ENCODE measurements at places on chromosomes 12 and 14.

DNA sequence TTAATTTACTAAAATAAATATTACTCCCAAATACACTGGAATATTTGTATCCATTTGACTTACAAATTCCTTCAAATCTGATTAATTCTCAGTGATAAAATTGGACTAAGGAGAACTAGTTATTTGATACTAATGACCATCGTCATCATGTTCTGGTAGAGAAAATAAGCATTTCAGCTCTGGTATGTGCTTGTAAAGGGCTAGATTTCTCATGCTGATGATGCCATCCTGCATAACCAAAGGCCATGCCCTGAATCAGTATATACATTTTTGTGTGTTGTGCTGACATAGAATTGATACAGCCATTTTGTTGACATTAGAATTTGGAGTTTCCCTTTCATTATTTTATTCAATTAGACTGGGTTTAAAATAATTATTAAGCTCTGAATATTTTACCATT is 148.9 kb downstream of the PCNX1 start:
- DNase-seq: no peak

- no peak for DNase-seq
Observed at GRCh38 chr14:30118992-30119640, 191.5 kb upstream of the PRKD1 start.

DNA sequence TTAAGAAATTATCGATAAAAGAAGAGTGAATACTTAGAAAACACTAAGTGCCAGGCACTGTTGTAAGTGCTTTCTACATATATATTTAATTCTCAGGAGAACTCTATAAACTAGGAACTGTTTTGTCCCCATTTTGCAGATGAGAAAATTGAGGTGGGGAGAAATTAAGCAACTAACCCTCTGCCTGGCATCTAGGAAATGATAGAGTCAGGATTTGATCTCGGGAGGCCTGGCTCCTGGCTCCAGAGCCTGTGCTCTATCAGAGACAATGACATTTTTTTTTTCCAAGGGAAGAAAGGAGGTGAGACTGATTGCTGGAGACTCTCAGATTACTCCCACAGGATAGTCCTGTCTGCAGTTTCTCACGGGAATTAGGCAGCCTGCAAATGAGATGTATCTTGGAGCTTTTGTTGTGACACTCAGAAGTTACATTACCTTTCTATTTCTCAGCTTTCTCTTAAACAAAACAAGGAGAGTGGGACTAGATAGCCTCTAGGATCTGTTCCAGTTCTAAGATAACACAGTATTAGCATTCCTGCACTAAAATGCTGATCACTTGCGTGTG is 1.4 kb upstream of the FAM234B start:
- DNase-seq: no peak

DNA sequence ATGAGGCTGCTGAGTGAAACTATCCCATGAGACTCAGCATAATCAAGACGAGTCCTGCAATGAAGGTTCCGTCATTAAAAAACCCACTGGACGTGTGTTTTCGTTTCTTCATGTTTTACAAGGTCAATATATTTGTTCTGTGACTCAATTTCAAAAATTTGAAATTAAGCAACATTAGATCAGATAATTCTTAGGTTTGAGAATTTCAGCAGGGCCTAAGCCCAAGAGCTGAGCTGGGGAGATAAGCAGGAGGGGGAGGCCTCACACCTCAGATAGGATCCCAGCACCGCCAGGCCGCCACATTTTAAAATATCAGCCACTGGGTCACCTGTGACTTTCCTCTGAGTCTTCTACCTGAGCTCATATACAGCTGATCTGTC is 13.3 kb downstream of the STX2 start:
- no peak for DNase-seq

- DNase-seq: no peak
Observed at GRCh38 chr14:50999726-51000125, 55.4 kb upstream of the PYGL start.

- DNase-seq: no peak
Observed at GRCh38 chr12:8052679-8053078, 13.5 kb downstream of the C3AR1 start.

DNA sequence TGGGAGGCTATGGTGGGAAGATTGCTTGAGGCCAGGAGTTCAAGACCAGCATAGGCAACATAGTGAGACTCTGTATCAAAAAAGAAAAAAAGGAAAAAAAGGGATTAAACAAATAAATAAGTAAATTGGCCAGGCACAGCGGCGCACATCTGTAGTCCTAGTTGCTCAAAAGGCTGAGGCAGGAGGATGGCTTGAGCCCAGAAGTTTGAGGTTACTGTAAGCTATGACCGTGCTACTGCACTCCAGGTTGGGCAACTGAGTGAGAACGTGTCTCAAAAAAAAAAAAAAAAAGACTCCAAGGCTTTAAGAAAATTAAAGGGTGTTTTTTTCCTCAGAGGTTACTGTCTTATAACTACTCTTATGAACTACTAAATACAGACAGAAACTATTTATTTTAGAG is 11.7 kb downstream of the BEST3 start:
- no peak for DNase-seq

DNA sequence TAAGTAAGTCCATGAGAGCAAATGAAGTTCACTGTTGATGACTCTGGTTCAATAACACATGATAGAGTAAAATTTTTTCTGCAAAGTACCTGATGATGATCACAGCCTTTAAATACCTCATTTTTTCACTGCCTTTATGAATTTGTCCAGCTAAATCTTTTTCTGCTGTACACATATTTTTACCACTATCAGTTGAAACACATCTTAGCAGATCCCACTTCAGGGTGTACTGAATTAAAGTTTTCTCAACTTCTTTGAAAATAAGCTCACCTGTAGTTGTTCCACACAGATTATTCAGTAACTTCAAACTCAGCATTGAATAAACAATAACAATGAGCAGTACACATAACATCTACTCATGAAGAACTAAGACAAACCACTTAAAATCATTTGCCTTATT is 385.9 kb downstream of the NELL2 start:
- no peak for DNase-seq

GRCh38 chr12:74899031-74899829 is 310.4 kb downstream of the KCNC2 start:
- DNase-seq: no peak

GRCh38 chr14:23613242-23614070 is 22.7 kb upstream of the DHRS2 start:
- no peak for DNase-seq

GRCh38 chr12:52506858-52507715 is 13.1 kb downstream of the KRT5 start:
- DNase-seq: no peak

DNA sequence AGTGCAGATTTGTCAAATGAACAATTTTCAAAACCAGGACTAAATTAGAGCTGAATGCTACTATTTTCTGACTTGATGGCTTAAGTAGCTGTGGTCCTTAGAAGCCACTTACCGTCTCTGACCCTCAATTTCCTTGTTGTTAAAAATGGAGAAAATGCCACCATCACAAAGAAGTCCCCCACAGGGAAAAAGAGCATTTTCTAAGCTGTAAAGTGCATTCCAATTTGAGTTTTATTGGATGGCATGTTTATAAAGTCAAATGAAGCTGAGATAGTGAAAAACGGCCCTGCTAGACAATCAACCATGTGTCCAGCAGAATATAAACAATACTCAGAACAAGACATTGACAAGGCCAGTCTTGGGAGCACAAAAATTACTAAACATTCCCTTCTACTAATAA is 53.6 kb downstream of the GOLGA5 start:
- no peak for DNase-seq

- peak; percentile 45 for DNase-seq
Observed at GRCh38 chr12:14260011-14260993, 105.2 kb upstream of the ATF7IP start.

DNA sequence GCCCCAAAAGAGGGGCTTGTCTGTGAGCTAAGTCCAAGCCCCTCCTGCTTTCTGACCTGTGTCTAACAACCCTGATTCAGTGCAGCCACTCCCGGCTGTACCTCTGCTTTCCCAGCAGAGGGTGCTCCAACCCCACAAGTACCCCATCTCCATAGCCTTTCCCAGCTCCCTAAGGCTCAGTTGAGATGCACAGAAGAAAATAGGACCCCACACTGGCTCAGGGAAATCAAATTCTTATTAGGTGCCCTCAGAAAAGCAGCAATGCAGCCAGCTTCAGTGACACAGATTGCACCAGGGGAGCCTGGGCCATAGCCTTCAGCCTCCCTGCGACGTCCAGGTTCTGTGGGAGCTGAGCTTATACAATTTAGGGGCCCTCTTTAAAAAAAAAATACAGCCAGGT is 49.9 kb downstream of the LRRC74A start:
- peak; percentile 14 for DNase-seq

DNA sequence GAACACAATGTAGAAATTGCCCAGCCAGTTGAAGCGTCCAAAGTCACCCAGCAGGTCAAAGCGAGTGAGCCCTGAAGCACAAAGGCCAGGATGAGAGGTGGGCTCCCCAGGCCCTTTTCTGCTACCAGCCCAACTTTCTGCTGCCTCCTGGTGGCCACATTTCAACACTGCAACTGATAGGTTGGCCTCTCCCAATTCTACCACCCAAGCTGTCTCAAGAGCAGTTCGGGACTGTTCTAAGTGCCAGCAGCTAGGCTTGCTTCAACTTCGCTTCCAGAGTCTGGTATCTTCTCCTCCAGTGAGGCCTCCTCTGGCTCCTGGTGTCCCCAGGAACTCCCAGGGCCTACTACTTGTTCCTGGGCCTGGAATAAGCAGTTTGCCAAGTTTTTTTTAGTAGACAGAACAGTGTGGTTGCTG is 3.4 kb upstream of the DHH start:
- peak; percentile 17 for DNase-seq

- no peak for DNase-seq
Observed at GRCh38 chr12:52836042-52836466, 1.9 kb upstream of the KRT79 start.

Measured in amygdala (tissue), 56 donors.